SK-N-MC (cell line): ENCODE measurements at places on chromosomes 13 and 19.

DNA sequence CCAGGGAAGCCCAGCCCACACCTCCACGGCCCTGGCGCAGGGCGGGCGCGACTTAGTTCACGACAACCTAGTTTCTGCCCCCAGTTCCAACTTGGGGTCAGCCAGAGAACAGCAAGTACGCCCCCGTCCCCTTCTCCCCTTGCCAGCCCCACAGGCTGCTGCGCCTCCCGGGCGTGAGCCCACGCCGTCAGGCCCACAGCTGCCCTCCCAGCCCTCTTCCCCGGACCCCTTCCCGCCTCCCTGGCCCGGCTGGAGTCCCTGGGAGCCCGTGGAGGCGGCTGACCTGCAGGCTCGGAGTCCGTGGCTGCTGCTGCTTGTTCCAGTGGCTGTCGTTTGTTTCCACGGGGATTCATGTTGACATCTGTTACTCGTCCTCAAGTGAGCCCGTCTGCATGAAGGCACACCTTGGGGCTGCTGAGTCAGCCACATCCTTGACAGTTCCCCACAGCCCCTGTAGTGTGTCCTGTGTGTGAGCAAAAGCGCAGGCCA, 86.0 kb downstream of the ATP11A start:
- no peak for DNase-seq

- no peak for DNase-seq
Observed at GRCh38 chr19:23762884-23763711, 4.4 kb upstream of the ZNF681 start.

DNA sequence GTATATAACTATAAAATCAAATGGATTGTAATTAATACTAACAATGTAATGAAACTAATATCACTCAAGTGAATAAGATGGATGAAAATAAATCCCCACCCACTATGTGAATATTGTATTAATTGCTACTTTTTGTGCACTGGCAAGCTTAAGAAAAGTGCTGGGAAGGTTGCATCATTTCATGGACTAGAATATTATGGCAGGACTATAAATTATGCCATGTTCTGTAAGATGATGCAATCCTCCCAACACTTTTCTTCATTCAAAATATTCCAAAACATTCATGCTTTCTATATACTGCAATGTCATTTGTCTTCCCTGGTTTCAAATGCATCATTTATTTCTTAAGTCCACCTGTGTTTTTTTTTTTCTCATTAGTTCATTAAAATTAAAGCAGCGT, 457.6 kb upstream of the GPC6 start:
- DNase-seq = peak; percentile 77

DNA sequence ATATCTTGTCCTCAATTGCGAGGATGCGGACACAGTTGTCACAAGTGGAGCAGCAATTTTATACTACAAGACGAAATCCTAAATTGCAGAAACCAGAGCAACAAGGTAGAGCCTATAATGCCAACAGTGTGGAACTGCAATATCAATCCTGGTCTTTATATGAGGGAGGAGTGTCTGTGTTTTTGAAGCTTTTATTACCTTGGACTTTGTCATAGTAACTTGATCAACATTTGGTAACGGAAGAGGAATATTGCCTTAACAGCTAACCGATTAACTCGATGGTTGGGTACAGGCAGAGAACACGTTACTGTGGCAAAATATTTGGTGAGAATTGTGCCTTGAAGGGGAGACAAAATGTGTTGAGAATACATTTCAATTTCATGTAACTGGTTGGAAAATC, 661.5 kb downstream of the FGF9 start:
- no peak for DNase-seq

GRCh38 chr13:94765814-94766213, 53.5 kb upstream of the SOX21 start:
- no peak for DNase-seq

- DNase-seq = no peak
Observed at GRCh38 chr13:22861958-22862466, 318.8 kb upstream of the SGCG start.

- DNase-seq = no peak
Observed at GRCh38 chr13:33229446-33230177, 55.9 kb downstream of the STARD13 start.

GRCh38 chr13:99199541-99200431, 868 bp upstream of the UBAC2 start:
- DNase-seq = no peak
